Stimulated activated CD4-positive, alpha-beta T cell treated with anti-CD3 and anti-CD28 coated beads, Interleukin-4, amount 100 ng/mL, for 4 hours (primary cell): ENCODE measurements at places on chromosomes 2 and 18.

DNA sequence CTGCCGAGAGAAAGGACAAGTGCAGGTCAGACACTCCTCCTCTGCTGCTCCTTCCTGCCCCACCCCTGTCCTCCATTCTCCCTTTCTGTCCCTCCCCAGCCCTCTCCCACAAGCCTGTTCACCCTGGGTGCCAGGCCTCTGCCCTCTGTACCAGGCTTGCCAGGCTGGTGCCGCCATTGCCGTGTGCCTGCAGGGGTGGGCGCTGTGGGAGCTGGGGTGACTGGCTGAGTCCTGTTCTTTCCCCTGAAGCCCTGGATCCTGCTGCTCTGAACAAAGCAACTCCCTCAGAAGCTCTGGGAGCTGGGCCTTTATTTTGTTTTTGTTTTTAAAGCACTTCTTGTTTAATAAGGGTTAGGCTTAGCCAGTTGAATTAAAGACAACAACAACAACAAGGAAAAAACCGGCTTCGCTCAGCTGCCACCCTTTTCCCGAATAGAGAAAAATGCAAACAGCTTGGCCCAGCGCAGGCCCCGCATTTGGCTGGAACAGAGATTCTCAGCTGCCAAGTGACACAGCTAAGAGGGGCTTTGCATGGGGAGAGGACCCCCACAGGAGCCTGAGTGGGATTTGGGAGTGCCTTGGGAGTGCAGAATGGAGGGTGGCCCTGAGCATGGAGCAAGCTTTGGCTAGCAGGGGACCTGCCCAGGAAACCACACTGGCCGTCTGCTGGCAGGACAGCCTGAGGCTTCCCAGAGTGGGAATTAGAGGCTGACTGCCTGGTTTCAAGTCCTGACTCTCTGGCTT lies 9.1 kb downstream of the PCARE start:
- DNase-seq = no peak

GRCh38 chr2:216126943-216127342 lies 17.8 kb downstream of the XRCC5 start:
- DNase-seq = no peak

DNA sequence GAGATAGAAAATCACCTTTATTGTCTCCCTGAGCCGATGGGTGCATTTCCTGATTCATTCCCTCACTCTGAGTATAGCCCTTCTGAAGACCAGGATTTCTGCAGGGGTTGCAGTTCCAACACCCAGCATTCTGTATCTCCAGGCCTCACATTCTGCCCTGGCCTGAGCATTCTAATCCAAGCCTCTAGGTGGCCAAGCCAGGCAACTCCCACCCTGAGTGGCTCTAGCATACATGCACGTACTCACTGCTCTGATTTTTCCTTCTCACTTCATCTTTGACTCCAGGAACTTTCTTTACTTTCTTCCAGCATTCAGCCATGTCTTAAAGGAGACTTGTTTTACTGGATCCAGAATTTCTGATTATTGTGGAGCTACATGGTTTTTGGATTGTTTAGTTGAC lies 100.7 kb upstream of the STK39 start:
- DNase-seq = no peak

GRCh38 chr2:85215448-85216401 lies 82.5 kb downstream of the TCF7L1 start:
- no peak for DNase-seq

- no peak for DNase-seq
Observed at GRCh38 chr2:223041527-223042109, 10.4 kb upstream of the KCNE4 start.

DNA sequence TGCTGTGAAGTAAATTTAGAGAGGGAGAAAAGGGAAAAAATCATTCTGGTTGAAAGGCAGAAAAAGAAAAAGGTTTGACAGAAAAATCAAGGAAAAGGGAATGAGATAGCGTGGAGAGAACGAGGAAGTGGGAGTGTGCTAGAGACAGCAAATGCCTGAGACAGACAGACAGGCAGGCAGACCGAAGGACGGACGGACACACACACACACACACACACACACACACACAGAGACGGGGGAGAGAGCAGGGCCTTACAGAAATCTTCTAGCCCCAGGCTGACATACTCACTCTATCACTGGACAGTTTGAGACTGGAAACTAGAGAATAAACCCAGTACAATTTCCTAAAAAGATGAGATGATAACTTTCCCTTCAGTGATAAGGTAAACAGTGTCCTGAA lies 238.4 kb downstream of the ZNF521 start:
- DNase-seq = no peak

- DNase-seq = no peak
Observed at GRCh38 chr2:114089636-114090319, 199.9 kb downstream of the ACTR3 start.
